ENCODE measurements at places on chromosomes 4 and X.

- no peak for DNase-seq
Measured at GRCh38 chr4:28378109-28378830, 1517.6 kb downstream of the STIM2 start.

- DNase-seq: no peak
Measured at GRCh38 chr4:174763454-174764104, 65.5 kb downstream of the GLRA3 start.

- no peak for DNase-seq
Measured at GRCh38 chr4:117811731-117812130, 222.6 kb upstream of the NDST3 start.

GRCh38 chrX:132704769-132705168, 215.9 kb upstream of the MBNL3 start:
- no peak for DNase-seq

DNA sequence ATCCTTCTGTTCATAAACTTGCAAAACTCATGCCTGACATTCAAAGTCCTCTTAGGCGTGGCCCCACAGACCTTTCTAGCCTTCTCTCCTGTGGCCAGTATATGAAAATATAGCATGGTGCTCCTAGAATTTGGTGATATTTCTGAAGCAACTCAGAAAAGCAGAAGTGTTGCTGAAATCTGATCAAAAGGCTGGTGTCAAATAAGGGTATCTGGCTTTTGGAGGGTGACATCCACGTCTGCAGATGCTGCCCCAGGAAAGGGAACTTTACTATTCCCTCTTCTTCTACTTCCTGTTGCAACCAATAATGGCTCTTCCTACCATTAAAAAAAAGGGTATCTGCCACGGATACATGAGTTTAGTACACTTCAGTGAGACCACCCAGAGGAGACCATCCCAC, 83.9 kb upstream of the RPS6KA3 start:
- no peak for DNase-seq

- no peak for DNase-seq
Measured at GRCh38 chrX:19579485-19579884, 64.2 kb upstream of the MAP3K15 start.

DNA sequence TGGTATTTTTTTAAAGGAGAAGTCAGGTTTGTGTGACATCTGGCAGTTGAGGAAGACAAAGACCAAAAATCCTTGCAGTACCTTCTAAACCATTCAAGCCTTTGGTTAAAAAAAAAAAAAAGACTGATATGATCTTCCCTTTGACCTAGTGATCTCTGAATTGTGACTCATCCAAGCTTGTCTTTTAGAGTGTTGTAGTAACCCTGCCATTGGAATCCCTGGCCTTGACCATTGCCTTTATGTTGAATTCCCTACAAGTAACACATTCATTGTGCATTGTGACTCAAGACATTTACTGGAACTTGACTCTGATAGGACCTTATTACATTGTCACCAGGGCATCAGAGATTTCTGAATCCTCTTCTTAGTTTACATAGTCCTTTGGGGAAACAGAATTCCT, 1469.0 kb downstream of the TECRL start:
- DNase-seq: no peak

- DNase-seq: no peak
Measured at GRCh38 chr4:54717694-54718093, 59.9 kb downstream of the KIT start.

- DNase-seq: no peak
Measured at GRCh38 chr4:175431694-175432093, 380.4 kb downstream of the GPM6A start.

DNA sequence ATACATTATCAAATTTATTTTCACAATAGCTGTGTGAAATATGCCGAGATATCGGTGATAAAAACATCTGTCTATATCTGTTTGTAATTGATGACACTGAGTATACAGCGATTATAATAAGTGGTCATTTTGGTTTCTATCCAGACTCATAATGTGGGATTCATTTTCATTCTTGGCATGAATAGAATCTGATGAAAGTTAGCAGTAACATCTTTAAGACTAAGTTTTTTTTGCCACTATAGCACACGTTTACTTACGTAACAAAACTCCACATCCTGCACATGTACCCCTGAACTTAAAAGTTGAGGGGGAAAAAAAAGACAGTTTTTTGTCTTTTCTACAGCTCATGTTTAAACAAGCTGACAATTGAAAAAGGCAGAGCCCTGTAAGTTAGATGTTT, 86.4 kb downstream of the PPA2 start:
- no peak for DNase-seq

GRCh38 chrX:130560544-130560943, 158.8 kb downstream of the RBMX2 start:
- DNase-seq: no peak

DNA sequence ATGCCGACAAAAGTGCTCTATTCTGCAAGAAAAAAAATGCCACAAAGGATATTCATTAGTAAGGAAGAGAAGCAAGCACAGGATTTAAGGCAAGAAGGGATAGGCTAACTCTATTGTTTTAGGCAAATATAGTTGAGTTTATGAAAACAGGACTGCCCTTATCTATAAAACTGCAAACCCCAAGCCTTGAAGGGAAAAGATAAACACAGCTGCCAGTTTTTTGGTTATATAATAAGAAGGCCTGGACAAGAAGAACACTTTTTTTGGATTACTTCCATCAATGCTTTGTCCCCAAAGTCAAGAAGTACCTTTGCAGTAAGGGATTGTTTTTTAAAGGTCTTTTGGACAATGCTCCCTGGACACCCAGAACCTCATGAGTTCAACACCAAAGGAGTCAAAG, 45.4 kb upstream of the WWC2 start:
- no peak for DNase-seq

Data from tibial nerve (tissue), 4 donors.